GM12865 (cell line): ENCODE measurements at places on chromosomes 3 and 15.

DNA sequence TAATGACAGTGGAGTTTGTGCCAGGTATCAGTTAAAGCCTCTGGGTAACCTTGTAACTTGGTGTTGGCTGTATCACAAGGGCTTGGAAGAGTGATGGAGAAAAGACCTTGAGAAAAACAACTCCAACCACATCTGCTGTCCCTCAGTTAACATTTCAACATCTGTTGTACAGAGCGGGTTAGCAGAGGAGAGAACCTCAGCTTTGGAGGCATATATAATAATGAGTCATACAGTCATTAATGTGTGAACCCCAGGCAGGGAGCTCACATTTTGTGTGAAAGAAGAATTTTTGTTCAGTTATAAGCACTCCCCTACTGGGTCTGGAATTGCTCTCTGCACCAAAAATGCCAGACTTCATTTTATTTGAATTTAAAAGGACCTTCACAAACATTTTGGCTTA lies 439.5 kb downstream of the PDCD6IP start:
- DNase-seq: no peak

- DNase-seq: peak; percentile 56
Measured at GRCh38 chr15:29139540-29140459, 129.8 kb downstream of the NSMCE3 start.

DNA sequence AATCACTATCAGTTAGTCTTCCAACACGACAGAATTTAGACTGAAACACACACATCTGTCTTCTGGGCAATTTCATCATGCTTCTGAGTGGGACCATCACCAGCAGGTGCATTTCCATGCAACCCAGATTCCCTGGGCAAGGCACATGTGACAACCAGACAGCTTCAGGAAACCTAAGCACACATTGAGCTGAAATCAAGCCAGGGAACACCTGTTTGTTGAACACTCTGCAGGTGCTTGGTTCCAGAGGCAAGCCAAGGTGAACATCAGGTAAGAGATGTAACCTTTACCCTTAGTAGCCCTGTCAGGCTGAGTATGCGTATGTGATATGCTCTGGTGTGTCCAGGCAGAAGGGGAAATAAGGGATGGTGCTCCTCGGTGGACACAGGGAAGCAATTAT lies 3.3 kb upstream of the PSMD2 start:
- no peak for DNase-seq

DNA sequence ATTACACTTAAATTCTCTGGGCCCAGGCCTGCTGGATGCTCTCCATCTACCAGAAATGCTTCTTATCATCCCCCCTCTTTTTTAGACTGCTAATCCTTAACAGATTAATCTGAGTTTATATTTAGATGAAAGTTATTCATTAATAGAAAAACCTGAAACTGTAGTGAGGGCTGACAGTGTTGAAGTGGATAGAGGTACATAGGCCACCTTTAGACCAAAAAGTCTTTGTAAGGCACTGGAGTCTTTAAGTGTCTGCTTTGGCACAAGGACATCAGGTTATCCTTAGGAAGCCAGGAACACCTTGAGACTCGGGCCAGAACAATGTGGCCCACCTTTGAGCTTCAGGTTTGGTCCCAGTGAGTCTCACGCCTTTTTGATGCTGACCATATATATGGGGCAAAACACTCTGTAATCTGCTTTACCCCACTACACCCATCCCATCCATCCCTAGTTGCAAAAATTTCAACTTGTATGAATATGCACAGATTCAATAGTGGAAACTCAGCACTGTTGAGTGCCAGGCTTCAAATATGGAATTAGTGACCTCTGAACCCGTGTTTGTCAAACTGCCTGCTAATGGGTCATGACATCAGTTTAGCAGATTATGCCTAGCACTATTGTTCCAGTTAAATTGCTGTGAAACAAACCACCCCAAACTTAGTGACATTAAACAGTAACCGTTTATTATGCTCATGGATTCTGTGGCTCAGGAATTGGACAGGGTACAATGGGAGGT lies 44.0 kb downstream of the PDE8A start:
- DNase-seq: no peak

DNA sequence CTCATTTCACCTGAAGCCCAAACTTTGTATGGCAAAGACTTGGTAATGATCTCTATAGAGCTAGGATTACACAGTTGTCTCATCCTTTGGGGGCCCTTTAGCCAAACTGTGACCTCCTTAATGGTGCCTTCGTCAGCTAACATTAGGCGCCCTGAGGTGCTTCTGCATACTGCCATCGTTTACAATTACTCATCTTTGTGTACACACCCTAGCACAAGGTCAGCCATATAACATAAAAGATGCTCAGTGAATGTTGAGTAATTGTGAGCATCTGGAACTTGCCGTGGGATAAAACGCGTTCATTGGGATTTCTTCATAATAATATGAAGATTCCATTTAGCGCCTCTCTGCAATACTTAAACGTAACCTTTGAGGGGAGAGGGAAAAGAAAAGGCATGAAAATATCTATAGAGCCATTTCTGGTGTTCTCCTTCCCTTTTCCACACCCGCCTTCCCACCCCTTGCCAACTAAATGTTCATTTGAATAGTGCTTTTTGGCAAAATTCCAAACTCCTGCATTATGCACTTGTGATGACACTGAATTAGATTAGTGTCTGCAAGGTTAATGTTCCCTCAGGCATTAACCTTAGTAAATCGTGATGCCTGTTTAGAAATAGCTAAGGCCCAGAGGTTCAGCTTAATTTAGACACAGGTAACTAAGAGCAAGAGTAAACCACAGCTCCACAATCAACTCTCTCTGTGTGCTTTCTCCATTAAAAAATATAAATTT lies 990 bp upstream of the ZNF148 start:
- DNase-seq: no peak

- no peak for DNase-seq
Measured at GRCh38 chr15:28899061-28899738, 13.4 kb downstream of the APBA2 start.

- no peak for DNase-seq
Measured at GRCh38 chr15:29283381-29283780, 13.8 kb upstream of the NSMCE3 start.

DNA sequence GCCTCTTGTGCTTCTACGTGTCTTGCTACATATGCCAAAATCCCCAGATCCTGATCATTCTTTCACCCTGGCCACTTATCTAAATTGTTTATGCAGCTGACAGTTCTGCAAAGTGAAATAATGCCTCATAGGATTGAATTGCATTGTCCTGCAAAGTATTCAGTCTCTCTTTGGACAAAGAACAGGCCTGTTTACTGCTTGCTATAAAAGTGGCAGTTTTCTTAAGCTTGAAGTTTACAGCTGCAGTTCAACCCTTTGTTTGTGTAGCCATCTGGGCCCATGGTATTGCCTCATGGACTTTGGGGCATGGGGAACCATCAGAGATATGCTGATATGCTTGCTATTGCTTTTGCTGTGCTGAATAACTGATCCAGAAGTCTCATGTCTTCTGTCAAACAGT lies 523.2 kb downstream of the OTOL1 start:
- DNase-seq: no peak

GRCh38 chr3:116028157-116028556 lies 404.8 kb downstream of the GAP43 start:
- DNase-seq: no peak

DNA sequence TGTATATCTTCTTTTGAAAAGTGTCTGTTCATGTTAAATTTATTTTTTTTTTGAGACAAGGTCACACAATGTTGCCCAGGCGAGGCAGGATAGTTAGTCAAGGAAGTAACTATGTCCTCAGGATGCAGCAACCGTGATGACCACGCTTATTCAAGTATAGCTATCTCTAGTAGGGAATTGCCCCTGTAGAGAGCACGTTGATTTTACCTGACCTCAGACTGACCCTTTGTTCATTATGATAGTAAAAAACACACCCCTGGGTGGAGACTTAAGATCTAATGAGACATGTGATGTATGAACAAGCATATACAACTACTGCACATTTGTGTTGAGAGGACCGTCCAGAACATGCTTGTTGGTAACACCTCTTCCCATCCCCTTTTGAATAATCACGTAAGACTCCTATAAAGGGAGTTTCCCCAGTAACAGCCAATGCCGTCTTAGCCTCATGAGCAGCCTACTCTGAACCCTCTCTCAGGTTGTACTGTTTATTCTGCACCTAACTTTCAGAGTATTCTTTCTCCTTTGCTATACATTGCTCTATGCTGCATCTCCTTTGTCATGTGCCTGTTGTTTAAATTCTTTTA lies 32.9 kb downstream of the ZNF621 start:
- peak; percentile 14 for DNase-seq

DNA sequence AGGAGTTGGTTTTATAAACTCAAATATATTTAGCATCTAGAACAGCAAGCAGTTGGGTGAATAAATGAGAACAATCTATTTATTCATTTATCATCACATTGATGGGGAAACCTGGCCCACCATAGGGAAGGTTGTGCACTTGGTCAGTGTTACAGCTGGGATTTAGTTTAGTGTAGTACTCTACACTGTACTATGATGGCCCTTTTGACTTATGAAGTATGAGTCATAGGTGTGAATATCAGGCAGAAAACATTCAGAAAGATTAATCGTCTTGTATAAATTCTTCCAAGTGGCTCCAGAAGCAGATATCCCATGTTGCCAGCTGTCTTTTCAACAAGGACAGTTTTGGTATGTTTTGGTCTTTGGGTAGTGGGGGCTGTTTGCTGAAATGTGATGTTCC lies 38.0 kb downstream of the BBS4 start:
- no peak for DNase-seq
